ENCODE measurements at places on chromosomes 1 and 21.

- no peak for DNase-seq
Observed at GRCh38 chr1:102500758-102501157, 504.0 kb upstream of the OLFM3 start.

- no peak for DNase-seq
Observed at GRCh38 chr1:36343651-36344394, 20.4 kb upstream of the EVA1B start.

DNA sequence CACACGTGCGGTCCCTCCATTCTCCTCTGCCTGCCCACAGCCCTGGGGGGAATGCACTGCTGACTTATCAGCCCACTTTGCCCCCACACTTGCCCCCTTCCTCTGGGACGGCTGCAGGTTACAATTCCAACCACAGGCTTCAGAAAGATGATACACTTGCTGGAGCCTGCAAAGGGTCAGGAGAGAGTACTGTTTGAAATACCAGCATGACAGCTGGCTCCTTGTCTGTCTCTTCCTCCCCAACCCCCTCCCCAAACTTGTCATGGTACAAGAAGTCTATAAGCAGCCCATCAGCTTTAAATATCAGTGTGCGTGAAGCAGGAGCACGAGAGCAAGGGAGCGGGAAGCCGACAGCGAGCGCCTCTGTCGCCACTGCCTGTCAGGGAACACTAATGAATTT is 62.4 kb downstream of the ERI3 start:
- DNase-seq: no peak

DNA sequence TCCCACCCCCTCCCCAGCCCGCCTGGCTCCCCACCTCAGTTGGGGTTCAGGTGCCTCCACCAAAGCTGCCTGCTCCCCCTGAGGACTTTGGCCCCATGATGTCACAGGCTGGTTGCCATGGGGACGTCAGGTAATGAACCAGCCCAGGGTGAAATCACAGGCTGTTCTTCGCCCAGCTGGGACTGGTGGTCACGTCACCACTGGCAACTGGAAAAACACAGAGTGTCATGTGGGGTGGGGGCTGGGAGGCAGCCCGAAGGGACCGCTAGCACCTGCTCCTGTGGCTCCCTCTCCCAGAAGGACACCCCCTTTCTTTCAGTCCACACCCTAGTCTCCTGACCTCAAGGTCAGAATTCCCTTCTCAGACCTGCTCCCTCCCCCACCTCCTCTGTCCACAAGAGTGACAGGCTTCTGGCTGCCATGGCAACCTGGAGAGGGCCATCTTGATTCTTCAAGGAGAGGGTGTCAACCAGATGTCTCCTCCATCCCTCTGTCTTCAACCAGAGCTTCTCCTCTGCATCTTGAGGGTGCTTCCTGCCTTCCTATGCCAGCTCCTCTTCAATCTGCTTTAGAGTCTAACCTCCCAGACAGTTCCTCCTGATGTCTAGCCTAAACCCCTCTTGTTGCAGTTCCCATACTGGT is 6.2 kb downstream of the FAM131C start:
- no peak for DNase-seq

GRCh38 chr1:7388141-7388487 is 383.0 kb upstream of the VAMP3 start:
- DNase-seq: no peak

GRCh38 chr1:67306547-67306946 is 1.1 kb upstream of the IL12RB2 start:
- DNase-seq: no peak

DNA sequence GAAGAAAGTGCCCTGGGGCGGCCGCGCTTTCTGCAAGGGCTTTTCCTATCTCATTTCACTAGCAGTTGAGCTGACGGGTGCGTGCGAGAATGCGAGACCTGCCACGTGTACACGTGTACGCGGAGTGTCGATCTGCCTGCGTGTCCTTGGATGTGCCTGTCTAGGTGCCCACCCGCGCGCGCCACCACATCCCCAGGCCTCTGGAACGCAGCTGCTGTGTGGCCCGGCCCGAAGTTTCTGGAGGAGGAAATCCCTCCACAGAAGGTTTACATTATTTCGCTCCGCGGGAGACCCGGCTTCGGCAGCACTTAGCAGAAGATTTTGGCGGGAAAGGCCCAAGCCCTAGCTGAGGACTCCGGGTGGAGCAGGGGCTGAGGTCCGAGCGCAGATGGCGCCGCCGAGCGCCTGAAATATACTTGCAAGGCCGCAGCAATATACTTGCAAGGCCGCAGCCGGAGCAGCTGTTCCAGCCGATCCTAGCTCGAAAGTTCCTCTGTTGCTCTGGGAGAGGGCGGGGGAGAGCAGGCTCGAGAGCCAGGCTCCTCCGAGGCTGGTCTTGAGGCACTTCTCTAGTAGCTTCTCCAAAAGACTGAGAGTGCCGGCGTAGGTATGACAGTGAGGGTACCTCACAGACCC is 3.9 kb downstream of the TBX15 start:
- no peak for DNase-seq

GRCh38 chr1:188406636-188407035 is 1577.9 kb downstream of the PLA2G4A start:
- DNase-seq: no peak

DNA sequence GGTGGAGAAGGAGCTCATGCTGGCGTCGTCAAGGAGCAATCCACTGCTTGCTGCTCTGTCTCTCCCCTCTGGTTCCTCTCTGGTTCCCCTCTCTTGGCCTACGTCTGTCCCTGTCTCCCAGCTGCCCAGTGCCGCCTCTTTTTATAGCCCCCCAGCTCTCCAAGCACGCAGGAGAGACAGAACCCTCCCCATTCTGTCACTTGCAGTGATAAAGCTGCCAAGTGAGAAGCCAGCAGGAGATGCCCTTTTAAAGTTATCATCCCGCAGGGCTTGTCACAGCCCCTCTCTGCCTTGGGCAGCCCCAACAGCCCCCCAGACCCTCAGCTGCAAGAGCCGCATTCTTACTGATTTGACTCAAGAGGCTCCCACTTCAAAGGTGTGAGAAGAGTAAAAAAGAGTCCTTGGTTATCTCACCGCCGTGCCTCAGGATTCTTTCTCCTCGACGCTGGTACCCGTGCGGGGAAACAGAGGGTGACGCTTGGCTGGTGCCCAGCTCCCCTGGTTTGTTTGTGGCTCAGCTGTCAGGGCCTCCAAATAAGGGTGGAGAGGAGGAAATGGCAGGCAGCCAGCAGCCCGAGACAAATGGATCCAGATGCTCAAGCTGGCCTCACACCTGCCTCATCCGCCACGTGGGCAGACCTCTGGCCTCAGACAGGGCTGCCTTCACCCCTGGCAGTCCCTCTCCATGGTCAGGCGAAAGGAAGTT is at the start of gene NPPA:
Gene NPPA (minus strand): TSS at position 117 of the 706 bp plus-strand sequence. CDS start 99 bp downstream, at position 18.
- peak; percentile 16 for DNase-seq

DNA sequence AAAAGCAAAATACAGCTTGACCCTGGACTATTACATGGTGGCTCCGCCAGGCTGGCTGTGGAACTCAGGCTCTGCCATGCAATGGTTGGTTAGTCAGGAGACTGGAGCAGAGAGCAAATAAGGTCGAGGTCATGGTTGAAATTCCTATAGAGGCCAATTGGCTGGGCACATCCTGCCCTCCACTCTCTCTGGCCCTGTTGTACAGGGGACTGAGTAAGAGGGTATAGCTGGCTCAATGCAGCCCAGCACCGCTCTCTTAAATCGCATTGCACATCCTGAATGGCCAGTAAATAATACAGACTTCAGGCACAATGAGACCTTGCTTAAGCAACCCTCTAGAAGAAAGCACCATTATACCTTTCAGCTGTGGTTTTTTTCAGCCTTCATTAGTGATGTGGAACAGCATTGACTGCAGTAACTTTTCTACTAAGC is 59.3 kb upstream of the PPP2R5A start:
- no peak for DNase-seq

DNA sequence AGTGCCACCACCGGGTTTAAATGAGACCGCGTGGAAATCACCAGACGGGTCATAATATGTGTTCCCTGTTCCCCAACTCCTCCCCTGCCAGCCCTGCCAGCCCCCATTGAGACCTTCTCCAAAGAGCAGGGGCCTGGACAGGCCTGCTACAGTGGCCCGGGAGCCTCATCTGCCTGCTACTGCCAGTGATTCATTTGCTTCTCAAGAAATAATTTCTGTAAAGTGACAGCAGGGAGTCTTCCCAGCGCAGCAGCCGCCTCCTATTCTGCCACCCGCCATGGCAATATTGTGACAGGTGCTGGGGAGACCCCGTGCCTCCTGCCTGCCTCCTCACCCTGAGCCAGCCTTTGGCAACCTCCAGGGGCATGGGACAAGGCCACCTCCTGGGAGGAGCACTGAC is 8.9 kb downstream of the IFFO2 start:
- no peak for DNase-seq

- DNase-seq: no peak
Observed at GRCh38 chr1:244705261-244706234, 52.6 kb downstream of the DESI2 start.

DNA sequence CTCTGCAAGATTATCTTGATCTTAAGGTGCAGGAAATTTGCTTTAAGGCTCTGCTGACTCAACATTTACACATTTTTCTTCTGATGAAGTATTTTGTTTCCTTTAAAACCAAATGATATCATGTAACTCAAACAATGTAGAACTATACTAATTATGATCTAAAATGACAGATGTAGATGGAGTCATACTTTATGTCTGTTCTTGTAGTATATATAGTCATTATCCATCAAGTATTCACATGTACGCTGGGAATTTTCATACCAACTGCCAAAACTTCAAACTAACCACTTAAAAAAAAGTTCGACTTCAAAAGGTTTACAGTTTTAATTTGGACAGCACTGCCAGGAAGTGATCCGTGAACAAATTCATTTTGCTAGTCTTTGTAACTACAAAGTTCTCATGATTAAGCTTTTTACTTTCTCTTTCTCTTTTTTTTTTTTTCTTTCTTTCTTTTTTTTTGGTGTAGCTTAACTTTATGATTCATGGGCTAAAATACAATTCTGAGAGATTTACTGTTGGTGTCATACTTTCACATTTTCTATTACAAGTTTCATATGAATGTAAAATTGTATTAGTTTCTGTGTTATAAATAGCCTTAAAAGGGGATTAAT is 509.0 kb upstream of the CXADR start:
- DNase-seq: no peak

DNA sequence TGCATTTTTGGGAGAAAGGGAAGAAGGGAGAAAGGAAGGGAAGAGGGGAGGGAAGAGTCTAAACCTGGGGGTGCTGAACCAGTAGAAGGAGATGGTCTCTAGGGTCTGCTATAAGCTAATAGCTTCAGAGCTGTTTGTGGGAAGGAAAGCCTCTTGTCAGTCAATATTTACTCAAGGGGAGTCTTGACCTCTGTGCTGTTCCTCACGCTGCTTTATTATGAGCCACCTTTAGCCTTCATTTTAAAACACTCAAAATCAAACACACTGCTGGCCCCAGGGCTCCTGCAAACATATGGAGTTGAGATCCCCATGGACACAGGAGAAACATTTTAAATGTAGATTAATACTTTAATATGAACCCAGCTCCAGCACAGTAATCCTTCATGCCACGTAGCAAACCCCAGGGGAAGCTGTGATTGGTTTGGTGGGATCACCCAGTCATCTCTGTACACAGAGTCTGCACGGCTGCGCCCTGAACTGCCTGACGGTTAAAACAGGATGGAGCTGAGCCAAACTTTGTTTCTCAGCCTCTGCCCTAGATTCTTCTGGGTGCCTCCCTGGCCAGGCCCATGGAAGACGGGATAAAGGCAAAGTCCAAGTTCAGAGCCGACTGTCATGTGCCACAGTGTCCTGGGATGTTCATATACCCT is 40.2 kb upstream of the VWA5B1 start:
- no peak for DNase-seq

GRCh38 chr1:3780901-3781300 is 8.4 kb downstream of the SMIM1 start:
- no peak for DNase-seq

GRCh38 chr1:185834371-185834905 is 100.2 kb downstream of the HMCN1 start:
- DNase-seq: no peak

GRCh38 chr1:85553416-85554335 is 26.9 kb upstream of the CCN1 start:
- DNase-seq: no peak

DNA sequence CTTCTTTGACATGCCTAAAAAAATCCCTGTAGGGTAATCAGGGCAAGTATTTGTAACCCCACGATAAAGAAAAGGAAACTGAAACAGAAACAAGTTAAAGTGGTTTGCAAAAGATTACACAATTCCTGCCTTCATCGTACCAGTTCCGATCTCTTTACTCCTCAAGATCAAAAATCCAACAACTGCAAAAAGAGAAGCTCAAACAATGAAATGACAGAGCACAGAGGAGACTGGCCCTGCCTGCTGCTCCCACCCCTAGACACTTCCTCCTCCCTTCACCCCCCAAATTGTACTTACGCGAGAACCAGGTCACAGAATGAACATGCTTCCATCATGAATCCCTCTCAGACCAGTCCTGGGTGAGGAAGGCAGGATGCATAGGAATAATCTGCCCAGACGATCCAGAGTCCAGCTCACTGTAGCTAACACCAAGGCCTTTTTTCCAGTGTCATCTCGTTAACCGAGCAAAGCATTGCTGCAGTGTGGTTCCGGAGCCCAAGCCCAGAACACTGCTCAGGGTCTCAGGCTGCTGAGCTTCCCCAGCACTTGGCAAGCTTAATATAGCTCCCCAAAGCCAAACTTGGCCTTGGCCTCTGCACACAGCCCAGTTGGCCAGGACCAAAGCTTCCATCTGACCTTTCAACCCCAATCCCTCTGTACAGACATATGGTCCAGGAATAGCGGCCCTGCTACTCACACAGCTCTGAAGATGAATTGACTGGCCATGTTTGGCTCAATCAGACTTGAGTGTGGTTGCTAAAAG is 20.3 kb downstream of the RXRG start:
- no peak for DNase-seq

DNA sequence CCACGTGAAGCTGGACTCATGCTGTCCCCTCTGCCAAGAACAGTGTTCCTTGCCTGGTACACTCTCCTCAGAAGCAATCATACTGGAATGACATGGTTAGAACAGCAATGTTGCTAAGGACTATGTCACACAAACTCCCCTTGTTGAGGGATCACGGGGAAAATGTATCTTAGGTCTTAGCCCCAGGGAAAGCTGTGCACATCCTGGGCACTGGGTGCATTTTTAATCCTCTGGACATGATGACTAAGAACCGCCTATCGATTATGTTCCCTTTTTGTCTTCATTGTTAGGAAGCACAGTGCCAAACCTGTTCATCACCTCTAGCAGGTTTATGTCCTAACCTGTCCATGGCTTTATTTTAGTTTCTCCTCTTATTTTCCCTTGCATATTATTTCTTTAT is 115.1 kb downstream of the HIVEP3 start:
- no peak for DNase-seq

GRCh38 chr1:185864331-185864730 is 130.1 kb downstream of the HMCN1 start:
- no peak for DNase-seq

DNA sequence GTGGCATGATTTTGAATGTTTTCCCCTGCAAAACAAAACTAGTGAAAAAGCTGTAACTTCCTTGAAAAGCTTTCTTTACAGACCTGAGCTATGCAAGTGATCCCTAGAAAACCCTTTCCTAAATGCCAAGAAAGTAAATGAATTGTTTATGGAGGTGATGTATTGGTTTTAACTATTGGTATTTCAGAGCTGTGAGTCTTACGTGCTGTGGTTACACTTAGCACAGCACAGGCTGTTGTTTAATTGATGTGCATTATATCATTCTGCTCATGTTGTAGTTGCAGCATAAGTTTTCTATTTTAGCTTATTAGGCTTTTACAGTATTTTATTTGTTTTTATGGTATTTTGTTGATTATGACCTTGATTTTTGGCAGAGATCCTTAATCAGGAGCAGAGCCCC is 74.1 kb upstream of the DYNLT5 start:
- DNase-seq: no peak

Data from amygdala (tissue), 56 donors.